Activated CD4-positive, alpha-beta T cell treated with anti-CD3 and anti-CD28 coated beads for 48 hours (primary cell): ENCODE measurements at places on chromosomes 3 and 15.

- DNase-seq, result no peak
These were observed 163.8 kb upstream of the CTNNB1 start for GRCh38 chr3:41035456-41036022.

GRCh38 chr3:13750215-13750614 lies 129.7 kb downstream of the WNT7A start:
- DNase-seq, result no peak

- no peak for DNase-seq
These were observed 605.1 kb downstream of the ROBO1 start for GRCh38 chr3:79162653-79163052.

DNA sequence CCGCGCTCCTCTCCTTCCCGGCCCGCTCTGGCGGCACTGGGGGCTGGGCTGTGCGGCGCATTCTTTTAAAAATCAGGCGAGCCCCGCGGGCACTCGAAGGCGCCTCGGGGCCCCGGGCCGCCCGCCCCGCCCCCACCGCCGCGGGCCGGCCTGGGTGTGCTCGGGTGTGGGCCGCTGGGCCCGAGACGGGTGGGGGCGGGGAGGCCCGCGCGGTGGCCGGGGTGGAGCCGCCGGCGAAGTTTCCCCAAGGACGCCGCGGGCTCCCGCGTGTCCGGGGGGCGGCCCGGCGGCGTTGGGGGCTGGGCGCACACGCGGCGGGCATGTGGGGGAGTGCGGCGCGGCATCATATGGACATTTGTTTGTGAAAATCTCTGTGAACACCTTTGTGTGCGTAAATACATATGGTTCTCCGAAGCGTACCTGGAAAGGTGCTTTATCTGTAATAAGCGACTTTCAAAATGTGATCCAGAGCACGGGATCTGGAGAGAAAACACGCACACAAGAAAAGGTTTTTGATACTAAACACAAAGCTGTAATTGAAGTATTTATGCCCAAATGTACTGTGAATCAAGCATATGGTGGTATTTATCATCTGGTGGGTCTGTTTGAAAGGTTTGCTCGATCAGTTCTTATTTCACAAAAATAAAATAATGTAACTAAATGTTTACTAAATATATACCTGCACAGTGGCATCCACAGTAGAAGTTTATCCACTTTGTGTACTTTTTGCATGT lies 612 bp upstream of the TBL1XR1 start:
- DNase-seq, result peak; percentile 68

- no peak for DNase-seq
These were observed 21.4 kb upstream of the PPARG start for GRCh38 chr3:12267376-12268030.

- DNase-seq, result no peak
These were observed 68.9 kb downstream of the NPTN start for GRCh38 chr15:73564255-73564654.

- DNase-seq, result no peak
These were observed 427.3 kb downstream of the CNTN4 start for GRCh38 chr3:2525968-2526367.

GRCh38 chr3:128315313-128315712 lies 151.4 kb downstream of the DNAJB8 start:
- DNase-seq, result no peak

DNA sequence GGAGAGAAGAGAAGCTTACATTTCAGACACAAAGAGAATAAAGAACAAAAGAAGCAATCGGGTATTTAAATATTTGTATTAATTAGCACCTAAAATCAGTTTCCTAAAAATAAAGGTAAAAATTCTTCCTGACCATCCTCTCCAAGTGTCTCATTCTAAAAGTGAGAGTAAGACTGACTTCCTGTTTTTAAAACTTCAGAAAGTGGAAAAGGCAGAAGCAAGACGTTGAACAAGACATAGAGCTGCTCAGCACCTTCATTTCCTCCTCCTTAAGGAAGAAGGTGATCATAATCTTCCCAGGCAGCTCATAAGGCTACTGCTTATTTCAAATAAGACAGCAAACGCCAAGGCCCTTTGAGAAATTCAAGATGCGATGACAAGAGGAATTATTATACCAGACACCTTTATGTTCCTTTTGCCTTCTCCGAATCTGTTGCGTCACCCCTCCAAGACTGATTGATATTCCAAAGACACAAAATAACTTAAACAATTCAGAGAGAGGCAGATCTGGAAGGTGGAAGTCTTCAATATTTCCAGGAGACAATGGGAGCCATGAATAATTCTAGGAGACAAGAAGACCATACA lies 238.8 kb upstream of the TLE3 start:
- no peak for DNase-seq

GRCh38 chr3:1015826-1016225 lies 77.0 kb upstream of the CNTN6 start:
- no peak for DNase-seq

DNA sequence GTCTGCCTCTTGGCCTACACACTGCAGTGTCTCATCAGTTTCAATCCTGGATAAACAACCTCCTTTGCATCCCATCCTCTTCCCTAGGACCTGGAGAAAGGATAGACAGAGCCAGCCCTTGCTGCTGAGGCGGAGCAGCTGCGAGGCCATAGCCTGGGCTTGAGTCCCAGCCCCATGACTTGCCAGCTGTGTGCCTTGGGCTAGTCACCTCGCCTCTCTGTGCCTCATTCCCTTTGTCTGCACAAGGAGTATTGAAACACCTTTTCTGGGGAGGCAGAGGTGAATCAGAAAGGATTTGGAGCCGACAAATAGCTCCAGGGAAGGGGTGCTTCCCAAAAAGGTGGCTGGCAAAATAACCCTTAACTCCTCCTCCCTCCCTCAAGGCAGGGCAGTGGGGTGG lies 65.0 kb upstream of the SLC6A1 start:
- no peak for DNase-seq

DNA sequence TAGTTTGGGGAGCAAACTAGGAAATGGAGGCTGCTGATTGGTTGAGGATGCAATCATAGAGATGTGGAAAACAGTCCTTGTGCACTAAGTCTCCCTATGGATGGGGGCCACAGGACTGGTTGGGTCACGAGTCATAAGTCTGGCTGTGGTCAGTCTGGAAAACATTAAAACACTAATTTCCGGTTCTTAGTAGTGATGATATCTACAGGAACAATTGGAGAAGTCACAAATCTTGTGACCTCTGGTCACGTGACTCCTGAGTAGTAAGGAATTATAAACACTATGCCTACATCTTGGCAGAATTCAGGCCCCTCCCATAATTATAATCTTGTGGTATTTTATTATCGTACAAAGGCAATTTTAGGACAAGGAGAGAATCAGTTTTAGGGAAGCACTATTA lies 317.3 kb upstream of the ARPP21 start:
- no peak for DNase-seq

DNA sequence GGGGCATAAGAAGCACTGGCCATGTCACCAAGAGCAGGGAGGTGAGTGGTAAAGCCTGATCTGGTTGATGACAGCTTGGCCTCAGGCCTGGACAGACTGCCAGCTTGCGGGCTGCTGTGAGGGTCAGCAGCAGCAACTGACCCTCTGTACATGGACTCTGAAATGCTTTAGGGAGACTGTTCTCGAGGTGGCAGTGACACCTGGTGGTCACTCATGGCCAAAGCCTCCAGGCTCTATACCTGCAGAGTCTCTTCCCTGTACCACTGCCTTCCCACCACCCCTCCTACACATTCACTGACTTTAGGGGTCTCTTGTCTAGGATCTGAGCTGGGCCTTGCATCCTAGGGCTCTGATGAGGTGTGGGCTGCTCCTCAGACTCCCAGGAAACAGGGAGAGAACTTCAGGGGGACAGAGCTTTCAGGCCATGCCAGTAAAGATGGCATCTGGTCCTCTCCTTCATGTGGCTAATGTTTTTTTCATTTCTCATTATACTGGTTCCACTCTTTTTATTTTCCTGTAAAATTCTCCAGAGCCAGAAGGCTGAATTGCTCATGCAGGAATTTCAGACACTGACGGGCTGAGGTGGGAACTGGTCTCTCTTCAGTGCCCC lies 17.2 kb upstream of the TIMP4 start:
- peak; percentile 54 for DNase-seq

DNA sequence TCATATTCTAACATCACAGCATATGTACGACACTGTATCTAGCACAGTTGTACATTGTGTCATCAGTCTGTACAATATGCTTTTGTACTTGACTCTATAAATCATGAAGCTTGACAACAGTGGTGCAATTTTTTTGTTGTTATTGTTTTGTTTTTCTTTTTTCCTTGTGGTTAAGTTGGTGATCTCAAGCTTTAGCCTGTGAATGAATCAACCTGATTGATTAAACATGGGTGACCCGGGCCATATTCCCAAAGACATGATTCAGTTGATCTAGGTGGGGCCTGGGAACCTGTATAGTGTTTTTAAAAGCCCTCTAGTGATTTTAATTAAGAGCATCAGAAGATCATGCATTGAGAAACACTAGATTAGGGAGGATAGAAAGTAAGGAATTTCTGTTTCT lies 101.8 kb upstream of the AADACL2 start:
- no peak for DNase-seq

- DNase-seq, result no peak
These were observed 4.9 kb upstream of the CHSY1 start for GRCh38 chr15:101256757-101257156.

GRCh38 chr3:58104151-58104550 lies 95.9 kb downstream of the FLNB start:
- no peak for DNase-seq

- no peak for DNase-seq
These were observed 65.3 kb upstream of the SIAH2 start for GRCh38 chr3:150828261-150828660.

GRCh38 chr15:57384024-57384423 lies 7.7 kb downstream of the CGNL1 start:
- no peak for DNase-seq

- DNase-seq, result no peak
These were observed 40.6 kb downstream of the LINGO1 start for GRCh38 chr15:77591968-77592613.

DNA sequence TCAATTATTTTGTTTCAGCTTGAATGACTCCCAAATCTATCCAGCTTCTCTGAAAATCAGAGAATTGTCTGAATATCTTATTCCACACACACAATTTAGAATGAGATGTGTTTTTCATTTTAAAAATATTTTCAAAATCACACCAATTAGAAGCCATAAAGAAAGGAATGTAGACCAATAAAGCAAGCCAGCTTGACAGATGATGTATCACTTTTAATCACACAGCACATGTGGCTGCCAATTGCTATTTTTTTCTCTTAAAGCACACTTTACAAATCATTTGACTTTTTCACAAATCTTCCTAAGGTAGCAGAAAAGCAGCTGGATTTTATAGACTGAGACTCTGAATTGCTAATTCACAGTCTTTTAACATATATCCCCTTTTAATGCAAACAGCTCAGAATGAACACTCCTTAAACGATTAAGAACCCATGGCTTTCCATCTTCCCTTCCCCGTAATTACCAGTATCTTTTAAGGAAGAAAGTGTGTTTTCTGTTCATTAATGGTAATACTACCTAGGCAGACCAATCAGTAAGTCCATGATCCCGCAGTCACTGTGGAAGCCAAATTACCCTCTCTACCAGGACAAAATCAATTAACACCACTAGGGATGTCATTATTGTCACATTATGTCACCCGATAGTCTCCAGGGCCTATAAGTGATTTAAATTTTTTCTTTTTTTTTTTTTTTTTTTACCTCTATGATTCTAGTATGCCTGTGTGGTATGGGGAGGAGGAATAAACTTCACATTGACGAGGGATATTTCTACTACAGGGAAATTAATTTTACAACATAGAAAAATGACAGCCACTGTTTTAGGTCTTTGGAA lies 250.0 kb upstream of the VEPH1 start:
- no peak for DNase-seq

DNA sequence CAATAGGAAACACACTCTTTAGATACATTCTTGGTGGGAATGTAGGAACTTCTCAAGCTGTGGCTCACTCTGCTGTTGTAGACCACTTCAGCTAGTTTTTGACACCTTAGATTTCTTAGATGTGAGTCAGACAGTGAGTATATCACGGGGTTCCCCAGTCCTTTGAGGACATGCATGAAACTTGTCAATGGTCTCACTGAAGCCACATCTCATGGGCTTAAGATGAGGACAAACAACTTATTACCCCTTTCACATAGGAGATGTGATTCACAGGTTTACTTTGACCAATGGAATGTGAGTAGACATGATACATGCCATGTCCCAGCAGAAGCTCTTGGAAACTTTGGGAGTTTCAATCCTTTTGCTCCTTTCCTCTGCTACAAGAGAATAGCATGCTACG lies 325.5 kb downstream of the CHST2 start:
- peak; percentile 22 for DNase-seq

- DNase-seq, result peak; percentile 67
These were observed 1.1 kb downstream of the PLXND1 start for GRCh38 chr3:129605203-129605921.

DNA sequence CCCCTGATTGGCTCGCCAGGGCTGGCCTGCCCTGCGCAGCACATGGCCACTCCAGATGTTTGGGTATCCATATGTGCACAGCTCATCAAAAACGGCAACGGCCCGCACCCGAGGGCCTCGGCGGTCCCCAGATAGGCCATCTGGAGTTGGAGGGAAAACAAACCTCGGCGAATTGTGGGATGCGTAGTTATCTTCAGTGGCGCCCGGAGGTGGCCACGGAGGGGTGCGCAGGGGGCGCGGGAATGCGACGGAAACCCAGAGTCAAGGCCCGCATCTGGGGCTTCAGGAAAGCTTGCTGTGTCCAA lies 156.5 kb downstream of the TLE3 start:
- DNase-seq, result no peak

GRCh38 chr15:60381148-60381788 lies 16.5 kb downstream of the ANXA2 start:
- no peak for DNase-seq

- no peak for DNase-seq
These were observed 691 bp upstream of the FSIP1 start for GRCh38 chr15:39783244-39783820.

DNA sequence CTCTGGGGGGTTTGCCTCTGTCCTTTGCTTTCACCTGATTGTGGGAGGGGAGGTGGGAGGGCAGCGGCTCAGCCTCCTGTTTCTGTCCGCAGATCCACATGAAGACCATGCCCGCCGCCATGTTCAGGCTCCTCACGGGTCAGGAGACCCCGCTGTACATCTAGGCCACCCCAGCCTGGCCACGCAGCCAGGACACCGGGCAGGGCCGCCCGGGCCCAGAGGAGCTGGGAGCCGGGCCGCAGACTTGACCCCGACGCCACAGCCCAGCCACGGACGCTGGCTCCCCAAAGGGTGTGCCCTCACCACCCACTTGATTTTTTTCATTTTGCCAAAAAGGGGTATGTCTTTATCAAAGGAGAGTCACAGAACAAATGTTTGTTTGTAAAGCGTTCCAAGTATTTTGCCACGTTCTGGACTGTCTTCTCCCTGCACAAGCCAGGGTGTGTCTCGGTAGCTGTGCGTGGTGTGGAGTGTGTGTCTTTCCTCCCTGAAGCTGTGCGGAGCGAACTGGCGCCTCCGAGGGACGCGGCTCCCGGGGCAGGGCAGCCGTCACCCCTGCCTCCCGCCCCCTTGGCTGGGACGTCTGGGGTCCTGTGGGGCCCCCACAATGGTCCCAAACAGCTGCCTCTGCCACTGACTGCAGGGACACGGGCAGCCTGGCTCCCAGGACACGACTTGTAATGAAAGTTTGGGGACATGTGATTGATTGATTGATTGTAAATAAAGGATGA lies 152.5 kb downstream of the NSMCE3 start:
- DNase-seq, result no peak

- peak; percentile 52 for DNase-seq
These were observed 56.6 kb upstream of the PRTG start for GRCh38 chr15:55799291-55800212.
